GM12891 (cell line): ENCODE measurements at places on chromosomes 2 and 18.

GRCh38 chr2:65901756-65902155 is 469.4 kb upstream of the SPRED2 start:
- DNase-seq = no peak

- DNase-seq = no peak
Observed at GRCh38 chr18:29146068-29146467, 969.1 kb upstream of the CDH2 start.

GRCh38 chr2:234490271-234491091 is 6.4 kb downstream of the ARL4C start:
- no peak for DNase-seq

GRCh38 chr18:10111191-10111590 is 197.4 kb downstream of the VAPA start:
- DNase-seq = no peak

DNA sequence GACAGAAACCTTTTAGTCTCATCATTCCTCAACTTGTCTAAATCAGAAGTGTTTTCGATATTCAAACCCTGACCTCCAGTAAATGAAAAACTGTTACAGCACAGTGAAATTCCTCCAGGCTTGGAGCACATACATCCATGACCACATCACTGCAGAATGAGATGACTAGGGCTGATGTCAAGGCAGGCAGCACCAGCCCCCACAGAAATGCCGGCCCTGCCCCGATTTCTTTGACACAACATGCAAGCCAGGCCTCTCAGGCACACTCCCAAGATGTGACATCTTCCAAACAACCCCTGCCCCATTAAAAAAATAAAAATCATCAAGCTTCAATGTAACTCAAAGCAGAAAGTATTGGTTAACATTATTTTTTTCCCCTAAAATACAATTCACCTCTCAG is 103.3 kb downstream of the CTAGE1 start:
- DNase-seq = no peak
